ENCODE measurements at places on chromosomes 1 and 21. TPM values are rescaled to one million over a fixed set of nuclear protein-coding genes. Genes with fewer than 3 reads are reported as not detected.

REN gene
- total RNA-seq: not detected

KCNA2 gene
- total RNA-seq: 3.8 TPM

AIRE gene
- not detected for total RNA-seq

RHD gene
- not detected for total RNA-seq

FAM110D gene
- total RNA-seq: 15.6 TPM

USP33 gene
- total RNA-seq: 130 TPM

KRTAP19-3 gene
- total RNA-seq: not detected

IFI44L gene
- total RNA-seq: 15.8 TPM

WNT4 gene
- total RNA-seq: 3.0 TPM

CFAP74 gene
- not detected for total RNA-seq

MAP1LC3C gene
- total RNA-seq: 3.5 TPM

SPRR1B gene
- total RNA-seq: not detected

CR1 gene
- 1.6 TPM for total RNA-seq

ADORA3 gene
- total RNA-seq: 2.3 TPM

OR2T35 gene
- total RNA-seq: not detected

CD84 gene
- total RNA-seq: 5.8 TPM

ADGRB2 gene
- 9.5 TPM for total RNA-seq

KIF21B gene
- total RNA-seq: 1.1 TPM

PADI1 gene
- total RNA-seq: not detected

CRNN gene
- total RNA-seq: not detected

GJB3 gene
- 0.54 TPM for total RNA-seq

COL8A2 gene
- 10.2 TPM for total RNA-seq

MEX3A gene
- total RNA-seq: 0.27 TPM

AZIN2 gene
- total RNA-seq: 13.6 TPM

NPR1 gene
- total RNA-seq: 31.8 TPM

ARHGAP29 gene
- total RNA-seq: 56.2 TPM

GCSAML gene
- total RNA-seq: 0.13 TPM

RNF186 gene
- not detected for total RNA-seq
